ENCODE measurements at places on chromosomes 4 and X.

- H3K36me3 ChIP-seq, result no peaks in the 10 kb centered on the region
- no peak overlapping the region for H3K27ac ChIP-seq
- no peak for DNase-seq
- no peaks in the 10 kb centered on the region for H3K4me1 ChIP-seq
- H3K4me3 ChIP-seq, result no peak overlapping the region
- no peaks in the 10 kb centered on the region for H3K27me3 ChIP-seq
These were observed 32.8 kb upstream of the LSM6 start for GRCh38 chr4:146142768-146143167.

- H3K36me3 ChIP-seq, result no peaks in the 10 kb centered on the region
- H3K27ac ChIP-seq, result no peak overlapping the region
- no peak for DNase-seq
- peaks cover 2% of the 10 kb centered on the region for H3K4me1 ChIP-seq
- peaks cover 7% of the 10 kb centered on the region for H3K27me3 ChIP-seq
- H3K4me3 ChIP-seq, result no peak overlapping the region
These were observed 4.4 kb upstream of the FOXO4 start for GRCh38 chrX:71091263-71091662.

DNA sequence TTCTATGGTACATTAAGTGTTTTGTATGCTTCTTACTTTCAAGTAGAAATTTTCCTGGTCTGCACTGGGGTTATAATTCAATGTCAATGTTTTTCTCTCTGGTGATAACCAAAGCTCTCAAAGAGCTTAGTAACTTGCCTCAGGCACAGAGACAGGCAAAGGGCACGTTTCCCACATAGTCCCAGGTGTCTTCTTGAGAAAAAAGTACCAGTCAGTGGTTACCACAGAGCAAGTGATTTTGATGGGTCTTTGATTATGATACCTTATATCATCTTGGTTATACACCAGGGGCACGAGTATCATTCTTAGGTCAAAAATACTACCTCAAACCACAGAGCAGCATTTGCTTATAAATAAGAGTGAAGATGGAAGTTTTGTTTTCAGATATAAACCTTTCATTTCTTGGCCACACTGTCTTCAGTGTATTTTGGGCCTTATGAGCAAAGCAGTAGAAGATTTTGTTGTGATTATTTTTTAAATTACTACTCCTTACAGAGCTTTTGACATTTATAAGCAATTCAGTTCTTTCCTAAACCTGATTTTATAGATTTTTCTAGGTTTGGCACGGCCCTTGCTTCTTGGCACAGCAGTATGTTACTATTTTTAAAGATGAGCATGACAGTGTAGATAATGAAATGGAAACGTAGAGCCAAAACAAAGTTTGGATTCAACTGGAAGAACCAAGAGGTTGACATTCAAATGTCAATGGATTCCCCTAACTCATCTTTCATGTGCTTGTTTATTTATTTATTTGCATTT is 85.3 kb upstream of the TLL1 start:
- no peaks in the 10 kb centered on the region for H3K27me3 ChIP-seq
- no peak overlapping the region for H3K4me3 ChIP-seq
- no peaks in the 10 kb centered on the region for H3K36me3 ChIP-seq
- peak overlapping the region; percentile 7 for H3K27ac ChIP-seq
- DNase-seq, result peak; percentile 66

GRCh38 chrX:97863261-97863660 is 979.6 kb downstream of the RPA4 start:
- H3K4me3 ChIP-seq, result no peak overlapping the region
- H3K4me1 ChIP-seq, result no peaks in the 10 kb centered on the region
- H3K27me3 ChIP-seq, result peaks cover 5% of the 10 kb centered on the region
- no peaks in the 10 kb centered on the region for H3K36me3 ChIP-seq
- no peak for DNase-seq

GRCh38 chrX:13752646-13753045 is 18.1 kb downstream of the OFD1 start:
- H3K27me3 ChIP-seq, result peaks cover 7% of the 10 kb centered on the region
- no peak overlapping the region for H3K4me3 ChIP-seq
- peaks cover 16% of the 10 kb centered on the region for H3K36me3 ChIP-seq
- H3K27ac ChIP-seq, result no peak overlapping the region

DNA sequence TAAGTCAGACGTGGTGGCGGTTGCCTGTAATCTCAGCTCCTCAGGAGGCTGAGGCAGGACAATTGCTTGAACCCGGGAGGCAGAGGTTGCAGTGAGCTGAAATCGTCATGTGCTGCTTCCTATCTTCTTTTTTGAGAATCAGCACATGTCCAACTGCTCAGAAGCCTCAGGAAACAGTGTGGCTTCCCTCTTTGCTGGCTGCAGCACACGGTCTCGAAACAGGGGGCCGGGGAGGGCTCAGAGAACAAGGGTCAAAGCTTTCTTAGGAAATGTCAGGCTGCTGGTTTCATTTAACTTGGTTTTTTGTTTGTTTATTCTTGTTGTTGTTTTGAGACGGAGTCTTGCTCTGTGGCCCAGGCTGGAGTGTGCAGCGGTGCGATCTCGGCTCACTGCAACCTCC is 31.3 kb downstream of the CRLF2 start:
- no peak overlapping the region for H3K4me3 ChIP-seq
- peak; percentile 34 for DNase-seq
- H3K27me3 ChIP-seq, result no peaks in the 10 kb centered on the region
- H3K27ac ChIP-seq, result no peak overlapping the region
- no peaks in the 10 kb centered on the region for H3K4me1 ChIP-seq
- H3K36me3 ChIP-seq, result no peaks in the 10 kb centered on the region

- no peak overlapping the region for H3K27ac ChIP-seq
- DNase-seq, result no peak
- H3K4me1 ChIP-seq, result peaks cover 3% of the 10 kb centered on the region
- H3K36me3 ChIP-seq, result no peaks in the 10 kb centered on the region
- H3K4me3 ChIP-seq, result no peak overlapping the region
These were observed 136.6 kb upstream of the ATP6AP2 start for GRCh38 chrX:40444133-40444532.

DNA sequence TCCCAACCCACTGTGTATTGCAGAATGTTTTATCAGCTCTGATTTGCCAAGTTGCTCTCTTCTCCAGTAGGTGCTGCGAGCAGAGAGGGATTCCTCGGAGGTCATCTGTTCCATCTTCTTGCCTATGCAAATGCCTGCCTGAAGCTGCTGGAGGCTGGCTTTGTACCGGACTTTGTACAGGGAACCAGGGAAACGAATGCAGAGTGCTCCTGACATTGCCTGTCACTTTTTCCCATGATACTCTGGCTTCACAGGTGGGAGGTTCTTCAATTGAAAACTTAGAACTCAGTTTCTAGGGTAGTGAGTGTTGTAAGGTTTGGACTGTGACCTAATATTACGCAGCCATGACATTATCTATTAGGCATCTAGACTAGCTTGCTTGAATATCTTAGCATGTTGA is 24.9 kb downstream of the AR start:
- no peak for DNase-seq
- H3K27me3 ChIP-seq, result peaks cover 2% of the 10 kb centered on the region
- H3K36me3 ChIP-seq, result no peaks in the 10 kb centered on the region
- H3K27ac ChIP-seq, result no peak overlapping the region

All from muscle of leg (tissue), 16 donors.